Stimulated activated CD8-positive, alpha-beta memory T cell treated with anti-CD3 and anti-CD28 coated beads, Interleukin-4, amount 100 ng/mL, for 1 hour (primary cell): ENCODE measurements at places on chromosomes 5 and 9.

DNA sequence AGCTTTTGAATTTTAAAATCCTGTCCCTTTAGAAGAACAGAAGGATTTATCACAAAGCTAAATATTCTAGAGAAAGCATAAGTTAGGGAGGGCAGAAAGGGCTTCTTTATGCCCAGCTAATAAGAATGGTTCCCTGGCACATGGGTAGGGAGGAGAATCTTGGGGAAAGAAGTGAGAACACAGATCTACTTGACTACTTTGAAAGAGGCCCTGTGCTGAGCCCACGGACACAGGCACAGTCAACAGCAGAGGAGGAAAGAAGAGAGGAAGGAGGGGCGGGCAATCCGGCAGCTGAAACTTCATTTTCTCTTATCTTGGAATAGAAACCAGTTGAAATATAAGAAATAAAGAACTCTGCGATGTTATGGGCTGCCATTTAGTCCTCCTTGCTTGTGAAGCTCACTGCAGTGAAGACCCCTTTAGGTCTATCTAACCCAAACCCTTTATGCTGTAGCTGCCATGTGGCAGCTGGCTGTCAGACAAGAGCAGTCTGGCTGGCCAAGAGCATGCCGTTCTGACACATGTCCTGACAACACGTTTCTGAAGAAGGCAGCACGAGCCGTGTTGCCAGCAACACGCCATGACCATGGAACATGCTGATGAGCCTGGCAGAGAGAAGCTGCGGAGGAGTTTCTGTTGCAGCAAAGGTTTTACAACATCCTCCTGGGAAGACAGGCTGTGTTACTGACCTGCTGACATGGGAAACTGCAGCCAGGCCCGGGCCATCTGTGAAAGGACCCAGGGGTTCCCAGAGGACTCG is 34.2 kb downstream of the ABLIM3 start:
- no peak for DNase-seq

DNA sequence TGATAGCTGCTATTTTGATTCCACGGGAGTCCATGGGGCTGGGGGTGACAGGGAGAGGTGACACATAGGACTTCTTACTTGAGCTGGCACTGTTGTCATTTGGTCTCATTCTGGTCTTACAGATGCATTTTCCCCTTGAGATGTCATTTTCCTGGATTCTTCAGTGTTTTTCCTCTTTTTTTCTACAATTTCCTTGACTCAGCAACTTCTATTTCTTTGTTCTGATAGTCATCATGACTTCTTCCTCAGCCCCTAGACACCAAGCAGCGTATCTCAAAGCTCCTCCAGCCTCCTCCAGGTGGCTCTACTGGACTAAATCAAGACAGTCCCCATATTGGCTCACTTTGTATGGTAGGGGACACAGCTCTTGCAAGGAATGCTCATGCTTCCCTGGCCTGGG is 16.5 kb downstream of the LVRN start:
- DNase-seq, result no peak

- DNase-seq, result no peak
Observed at GRCh38 chr9:36815023-36815422, 219.0 kb downstream of the PAX5 start.

GRCh38 chr5:25029004-25029403 is 384.2 kb upstream of the CDH10 start:
- DNase-seq, result no peak

- DNase-seq, result no peak
Observed at GRCh38 chr5:14306329-14306815, 163.2 kb downstream of the TRIO start.

- DNase-seq, result no peak
Observed at GRCh38 chr5:121962958-121963357, 1.2 kb downstream of the SRFBP1 start.

DNA sequence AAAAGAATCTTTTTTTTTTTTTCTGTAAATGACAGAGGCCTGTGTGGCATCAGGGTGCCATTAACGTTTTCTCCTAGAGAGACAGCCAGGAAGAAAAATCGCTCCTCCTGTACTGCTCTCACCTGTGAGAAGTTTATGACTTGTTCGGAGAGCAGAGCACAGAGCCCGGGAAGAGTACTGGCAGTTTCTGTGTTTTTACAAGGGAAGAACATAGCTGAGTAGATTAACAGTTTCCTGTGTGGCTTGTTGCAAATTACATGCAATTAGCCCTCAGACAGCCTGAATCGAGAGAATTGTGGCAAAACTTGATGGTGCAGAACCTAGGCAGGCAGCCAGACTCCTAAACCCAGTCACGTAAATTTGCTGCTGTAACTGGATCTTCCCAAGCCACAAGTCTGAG is 32.1 kb downstream of the PRKACG start:
- DNase-seq, result no peak
